ENCODE measurements at places on chromosomes 13 and 19. TPM values are rescaled to one million over a fixed set of nuclear protein-coding genes. Genes with fewer than 3 reads are reported as not detected.

DNA sequence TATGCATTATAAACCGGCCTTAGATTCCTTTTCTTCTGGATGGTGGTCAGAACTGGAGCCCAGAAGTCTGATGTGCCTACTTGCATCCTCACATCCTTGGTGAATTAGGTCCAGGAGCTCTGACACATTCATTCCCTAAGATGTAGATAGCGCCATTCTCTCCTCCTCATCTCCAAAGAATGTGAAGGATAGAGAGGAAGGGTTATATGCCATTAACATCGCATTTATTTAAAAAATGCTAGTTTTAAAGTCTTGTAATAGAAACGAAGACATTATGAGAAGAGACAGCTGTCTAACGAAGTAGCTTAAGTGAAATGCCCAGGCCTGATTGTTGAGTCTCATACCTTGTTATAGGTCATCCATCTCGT lies 9.7 kb downstream of the MBNL2 start:
- H3K4me1 ChIP-seq = peaks cover 95% of the 10 kb centered on the region
- H3K27ac ChIP-seq = no peak overlapping the region
- no peak for DNase-seq
- no peaks in the 10 kb centered on the region for H3K36me3 ChIP-seq

PLK5 gene
- not detected for total RNA-seq

- H3K27me3 ChIP-seq = peaks cover 7% of the 10 kb centered on the region
- no peak overlapping the region for H3K27ac ChIP-seq
- H3K4me1 ChIP-seq = no peaks in the 10 kb centered on the region
- no peaks in the 10 kb centered on the region for H3K36me3 ChIP-seq
- no peak overlapping the region for H3K4me3 ChIP-seq
Observed at GRCh38 chr19:30288911-30289310, 83.3 kb upstream of the ZNF536 start.

ATP8B3 gene
- total RNA-seq = under 0.01 TPM

MBD3L3 gene
- total RNA-seq = not detected

DNA sequence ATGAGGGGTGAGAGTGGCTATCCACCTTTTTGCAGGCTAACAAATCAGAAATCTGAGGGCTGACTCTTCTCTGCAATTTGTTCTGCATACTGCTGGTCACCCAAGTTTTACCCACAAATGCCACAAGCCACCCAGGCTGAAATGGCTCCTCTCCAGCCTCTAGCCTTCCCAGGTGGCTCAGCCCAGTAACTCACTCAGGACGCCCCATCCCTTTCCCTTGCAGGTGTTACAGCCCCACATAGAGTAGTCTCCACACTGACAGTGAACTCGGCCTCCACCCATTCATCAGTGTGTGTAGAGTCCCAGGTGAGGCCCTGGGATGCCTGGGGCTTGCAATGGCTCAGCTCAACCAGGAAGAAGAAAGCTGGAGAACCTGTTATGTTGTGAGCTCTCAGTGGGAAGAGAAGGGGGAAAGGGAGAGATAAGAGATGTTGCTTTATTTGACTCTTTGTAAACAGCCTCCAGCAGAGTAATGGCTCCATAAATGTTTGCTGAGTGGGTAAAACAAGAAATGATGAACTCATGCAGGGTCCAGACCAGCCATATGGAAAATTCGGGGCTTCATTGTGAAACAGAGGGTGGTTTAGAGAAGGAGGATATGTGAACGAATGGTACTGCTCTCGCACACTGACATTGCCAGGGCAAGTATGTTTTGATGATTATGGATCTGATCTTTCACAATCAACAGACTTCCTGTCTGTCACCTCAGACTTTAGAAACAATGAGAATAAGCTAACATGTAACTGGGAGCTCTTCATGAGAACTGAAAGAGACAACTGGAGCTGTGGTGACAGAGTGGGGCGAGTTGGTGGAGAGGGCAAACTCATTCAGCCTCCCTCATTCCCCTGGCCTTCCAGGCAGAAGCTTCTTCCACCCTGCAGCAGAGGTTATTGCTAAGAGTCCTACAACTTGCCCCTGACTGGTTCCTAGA lies 74.2 kb upstream of the RFC3 start:
- peaks cover 8% of the 10 kb centered on the region for H3K4me1 ChIP-seq
- no peaks in the 10 kb centered on the region for H3K27me3 ChIP-seq
- H3K27ac ChIP-seq = no peak overlapping the region
- DNase-seq = no peak
- H3K36me3 ChIP-seq = no peaks in the 10 kb centered on the region

DNA sequence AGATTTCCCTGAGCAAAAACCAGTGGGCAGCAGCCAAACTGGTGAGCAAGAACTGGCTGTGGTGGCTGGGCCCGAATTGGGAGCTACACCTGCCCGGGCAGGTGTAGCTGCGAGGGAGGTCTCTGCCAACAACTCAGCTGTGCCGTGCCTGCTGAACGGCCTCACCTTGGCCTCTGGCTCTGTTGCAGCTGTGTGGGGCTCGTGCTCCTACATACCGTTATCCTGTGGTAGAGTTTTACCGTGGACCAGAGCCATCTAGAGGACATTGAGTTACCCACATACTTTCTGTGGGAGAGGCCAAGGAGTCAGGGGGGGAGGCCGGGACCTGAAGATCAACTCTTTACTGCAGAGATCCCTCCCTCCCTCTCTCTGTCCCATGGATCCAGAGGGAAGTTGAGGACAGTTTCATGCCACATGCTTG lies 113.2 kb downstream of the TM9SF2 start:
- H3K36me3 ChIP-seq = no peaks in the 10 kb centered on the region
- no peak overlapping the region for H3K27ac ChIP-seq
- no peaks in the 10 kb centered on the region for H3K4me1 ChIP-seq
- H3K4me3 ChIP-seq = no peak overlapping the region
- H3K27me3 ChIP-seq = no peaks in the 10 kb centered on the region
- DNase-seq = no peak

GRCh38 chr19:47145639-47146486 lies 15.2 kb downstream of the SAE1 start:
- H3K27ac ChIP-seq = peak overlapping the region; percentile 87
- no peaks in the 10 kb centered on the region for H3K27me3 ChIP-seq
- no peak overlapping the region for H3K4me3 ChIP-seq

DNA sequence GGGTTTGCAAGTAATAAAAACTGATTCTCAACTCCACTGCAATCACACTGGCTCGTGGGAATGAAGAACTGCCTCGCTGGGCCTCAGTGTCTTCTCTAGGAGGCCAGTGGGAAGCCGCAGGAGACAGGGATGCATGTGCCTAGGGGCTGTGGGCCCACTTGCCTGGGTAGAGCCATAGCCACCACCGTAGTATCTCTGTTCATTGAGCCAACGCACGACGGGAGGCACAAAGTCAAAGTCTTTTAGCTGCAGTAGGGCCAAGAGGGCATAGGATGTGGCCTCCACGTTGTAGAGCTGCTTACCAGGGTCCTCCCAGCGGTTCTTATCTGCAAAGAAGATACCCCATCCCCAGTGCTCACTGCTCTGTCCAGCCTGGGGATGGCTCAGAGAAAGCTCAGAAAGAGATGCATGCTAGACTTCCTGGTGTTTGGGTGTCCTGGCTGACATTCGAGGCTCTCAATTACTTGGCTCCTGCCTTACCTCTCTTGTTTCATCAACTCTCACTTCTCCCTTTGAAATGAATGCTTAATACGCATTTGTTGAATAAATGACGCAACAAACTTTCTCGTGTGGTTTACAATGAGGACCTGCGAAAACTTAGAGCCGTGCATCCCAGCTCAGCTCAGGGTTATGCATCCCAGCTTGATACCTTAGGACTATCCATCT lies 16.1 kb upstream of the TNFSF14 start:
- DNase-seq = no peak
- no peak overlapping the region for H3K27ac ChIP-seq
- peaks cover 6% of the 10 kb centered on the region for H3K36me3 ChIP-seq
- H3K4me1 ChIP-seq = no peaks in the 10 kb centered on the region
- no peaks in the 10 kb centered on the region for H3K27me3 ChIP-seq

DNA sequence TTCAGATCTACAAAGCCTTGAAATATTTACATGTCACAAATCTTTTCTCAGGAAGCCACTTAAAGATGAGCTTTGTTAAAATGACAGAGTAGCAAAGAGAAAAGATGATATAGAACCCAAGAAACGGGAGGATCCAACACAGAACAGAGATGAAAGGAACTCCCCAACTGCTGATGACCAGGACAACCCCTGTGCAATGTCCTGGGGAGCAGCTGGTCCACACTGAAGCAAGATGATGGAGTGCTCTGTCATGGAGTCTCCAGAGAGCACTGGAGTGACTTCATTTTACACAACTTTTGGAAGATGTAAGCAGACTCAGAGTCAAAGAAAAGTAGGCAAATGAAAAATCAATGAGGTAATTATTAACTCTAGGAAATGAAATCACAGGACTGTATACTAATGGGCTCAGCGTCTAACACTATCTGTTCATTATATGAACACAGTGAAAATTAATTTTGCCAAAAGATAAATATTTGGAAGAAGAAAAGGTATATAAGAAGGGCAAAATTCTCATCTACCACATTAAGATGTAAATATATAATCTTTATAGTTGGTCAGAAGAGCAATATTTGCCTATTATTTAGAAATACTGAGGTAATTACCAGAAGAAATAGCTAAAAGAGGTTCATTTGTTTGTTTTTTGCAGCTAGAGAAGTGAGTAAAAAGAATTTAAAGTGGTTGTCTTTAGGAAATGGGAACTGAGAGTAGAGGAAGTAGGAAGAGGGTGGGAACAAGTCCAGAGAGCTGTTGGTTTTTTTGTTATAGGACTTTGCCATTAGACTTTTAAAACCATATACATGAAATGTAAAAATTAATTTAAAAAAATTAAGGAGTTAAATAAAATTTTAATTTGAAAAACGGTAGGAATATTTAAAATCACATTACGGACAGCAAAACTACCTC lies 30.5 kb downstream of the MTRF1 start:
- DNase-seq = no peak
- H3K27me3 ChIP-seq = no peaks in the 10 kb centered on the region
- H3K4me3 ChIP-seq = no peak overlapping the region
- H3K36me3 ChIP-seq = no peaks in the 10 kb centered on the region
- H3K4me1 ChIP-seq = no peaks in the 10 kb centered on the region

DNA sequence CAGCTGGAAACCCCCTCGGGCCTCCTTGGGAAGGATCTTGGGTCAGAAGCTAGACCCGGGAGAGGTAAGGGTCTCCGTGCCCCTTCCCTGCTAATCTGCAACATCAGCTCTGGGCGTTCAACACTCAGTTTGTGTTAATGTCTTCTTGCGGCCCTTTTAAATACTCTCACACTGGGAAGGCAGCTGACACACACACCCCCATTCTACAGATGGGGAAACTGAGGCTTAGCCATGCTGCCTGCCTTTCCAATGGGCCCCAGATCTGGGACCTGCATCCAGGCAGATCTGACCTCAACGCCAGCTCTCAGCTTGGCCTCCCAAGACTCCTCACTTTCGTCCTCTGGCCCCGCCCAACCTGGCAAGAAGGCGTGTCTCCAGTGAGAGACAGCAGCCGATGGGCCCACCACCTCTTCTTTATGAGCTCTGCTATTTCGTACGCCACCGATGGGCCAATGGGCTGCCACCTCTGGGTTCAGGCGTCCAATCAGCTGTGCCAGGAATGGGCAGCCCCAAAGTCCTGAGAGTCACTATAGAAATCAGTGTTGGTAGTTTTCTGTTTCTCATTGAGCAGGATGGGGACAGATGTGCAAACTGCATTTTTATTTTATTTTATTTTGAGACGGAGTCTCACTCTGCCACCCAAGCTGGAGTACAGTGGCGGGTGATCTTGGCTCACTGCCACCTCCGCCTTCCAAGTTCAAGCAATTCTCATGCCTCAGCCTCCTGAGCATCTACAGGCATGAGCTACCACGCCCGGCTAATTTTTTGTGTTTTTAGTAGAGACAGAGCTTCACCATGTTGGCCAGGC lies 43.8 kb downstream of the DNM2 start:
- H3K4me1 ChIP-seq = peaks cover 28% of the 10 kb centered on the region
- H3K4me3 ChIP-seq = no peak overlapping the region
- H3K36me3 ChIP-seq = no peaks in the 10 kb centered on the region
- no peaks in the 10 kb centered on the region for H3K27me3 ChIP-seq
- H3K27ac ChIP-seq = no peak overlapping the region

DNA sequence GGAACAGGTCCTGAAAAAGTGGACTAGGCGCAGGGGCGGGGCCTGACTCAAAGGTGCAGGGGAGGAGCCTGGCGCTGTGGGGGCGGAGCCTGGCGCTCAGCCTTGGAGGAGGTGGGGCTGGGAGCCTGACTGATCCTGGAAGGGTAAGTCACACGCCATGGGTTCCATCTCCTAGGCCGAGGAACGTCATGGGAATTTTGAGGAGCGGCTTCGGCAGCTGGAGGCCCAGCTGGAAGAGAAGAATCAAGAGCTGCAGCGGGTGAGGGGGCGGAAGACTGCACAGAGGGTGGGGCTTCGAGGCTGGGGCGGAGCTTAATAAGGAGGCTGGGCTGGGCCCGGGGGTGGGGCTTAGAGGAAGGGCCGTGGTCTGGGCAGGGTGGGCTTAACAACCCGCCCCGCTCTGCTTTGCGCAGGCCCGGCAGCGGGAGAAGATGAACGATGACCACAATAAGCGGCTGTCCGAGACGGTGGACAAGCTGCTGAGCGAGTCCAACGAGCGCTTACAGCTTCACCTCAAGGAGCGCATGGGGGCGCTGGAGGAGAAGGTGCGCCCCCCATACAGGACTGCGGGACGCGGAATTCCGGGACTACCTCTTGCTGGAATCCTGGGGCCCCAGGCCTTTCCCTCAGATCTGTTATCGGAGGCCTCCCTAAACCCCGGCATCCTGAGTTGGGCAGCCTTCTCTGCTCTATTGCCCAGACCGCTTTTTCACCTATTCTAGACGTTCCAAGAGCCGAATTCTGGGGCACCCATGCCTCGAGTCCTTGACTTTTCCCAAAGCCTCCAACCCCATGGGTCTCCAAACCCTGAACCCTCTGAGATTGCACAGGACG lies 14.5 kb downstream of the PPFIA3 start:
- peak; percentile 81 for DNase-seq
- H3K27ac ChIP-seq = peak overlapping the region; percentile 10
- H3K4me3 ChIP-seq = peak overlapping the region; percentile 5
- no peaks in the 10 kb centered on the region for H3K4me1 ChIP-seq

GRCh38 chr13:106246242-106246641 lies 289.2 kb downstream of the EFNB2 start:
- no peak for DNase-seq
- H3K27ac ChIP-seq = no peak overlapping the region
- no peaks in the 10 kb centered on the region for H3K4me1 ChIP-seq
- H3K27me3 ChIP-seq = no peaks in the 10 kb centered on the region
- H3K36me3 ChIP-seq = no peaks in the 10 kb centered on the region
- no peak overlapping the region for H3K4me3 ChIP-seq

GRCh38 chr13:28820099-28821051 lies at the start of gene MTUS2:
MTUS2 (plus strand) TSS chr13:28820339.
- H3K36me3 ChIP-seq = no peaks in the 10 kb centered on the region
- DNase-seq = no peak
- peak within 1 kb of the TSS; percentile 59 for H3K27ac ChIP-seq
- H3K4me3 ChIP-seq = peak within 1 kb of the TSS; percentile 57

GRCh38 chr13:103618151-103618550 lies 551.9 kb upstream of the SLC10A2 start:
- no peak overlapping the region for H3K4me3 ChIP-seq
- no peaks in the 10 kb centered on the region for H3K36me3 ChIP-seq
- no peak overlapping the region for H3K27ac ChIP-seq
- DNase-seq = no peak
